ENCODE measurements at places on chromosomes 12 and 14.

DNA sequence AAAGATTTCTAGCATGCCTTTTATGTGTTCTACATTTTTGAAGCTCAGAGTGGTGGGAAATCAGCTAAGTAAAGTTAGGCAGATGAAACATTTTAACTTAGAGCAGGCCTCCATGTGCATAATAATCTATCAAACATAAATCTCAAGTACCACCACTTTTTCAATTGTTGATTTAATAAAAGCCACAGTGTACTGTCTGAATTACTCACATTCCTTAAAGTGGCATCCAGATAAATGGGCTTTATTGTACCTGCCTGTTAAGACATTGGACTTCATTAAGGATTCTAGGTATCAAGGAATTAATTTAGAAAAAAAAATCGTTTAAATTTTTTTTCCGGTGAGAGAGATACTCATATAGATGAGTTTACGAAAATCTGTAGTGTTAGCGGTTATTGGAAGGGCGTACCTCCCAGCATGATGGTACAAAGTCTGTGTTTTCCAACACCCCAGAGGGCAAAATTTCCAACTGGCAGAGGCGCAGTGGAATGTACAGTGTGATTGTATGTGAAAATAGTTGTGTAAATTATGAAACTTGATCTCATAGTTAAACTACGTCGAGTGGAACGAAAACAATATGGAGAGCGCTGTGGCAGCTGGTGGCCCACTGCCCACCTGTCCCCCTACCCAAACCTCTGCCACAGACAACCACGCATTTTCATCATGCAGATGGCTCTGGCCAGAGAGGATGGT is 25.0 kb downstream of the ELK3 start:
- DNase-seq: no peak

GRCh38 chr14:105155071-105155651 is 13.4 kb downstream of the JAG2 start:
- no peak for DNase-seq

DNA sequence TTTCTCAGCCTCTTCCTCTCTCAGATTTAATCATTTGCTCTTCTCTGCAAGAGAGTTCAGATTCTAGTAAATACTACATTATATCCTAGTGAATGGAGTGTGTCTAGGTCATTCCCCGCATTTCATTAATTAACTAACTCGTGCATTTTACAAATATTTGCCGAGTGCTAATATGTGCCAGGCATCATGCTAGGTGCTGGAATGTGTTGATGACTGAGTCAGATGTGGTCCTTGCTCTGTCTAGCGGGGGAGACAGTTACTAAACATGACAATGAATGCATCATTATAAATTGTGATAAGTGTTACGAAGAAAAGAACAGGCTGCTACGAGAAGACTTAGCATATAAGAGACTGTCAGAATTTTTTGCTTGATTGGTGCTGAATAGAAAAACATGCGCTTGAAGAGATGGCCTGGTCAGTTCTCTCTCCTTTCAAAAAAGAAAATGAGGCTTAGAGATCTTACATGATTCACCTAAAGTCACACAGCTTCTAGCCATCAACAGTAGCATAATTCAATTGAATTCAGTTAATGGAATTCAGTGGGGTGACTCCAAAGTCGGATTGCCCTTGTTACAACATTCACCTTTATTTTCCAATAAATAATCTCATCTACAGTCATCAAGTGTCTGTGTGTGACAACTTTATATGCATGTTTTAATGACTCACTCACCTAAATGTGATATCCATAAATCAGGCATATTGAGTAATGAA is 48.7 kb upstream of the MAX start:
- DNase-seq: no peak

DNA sequence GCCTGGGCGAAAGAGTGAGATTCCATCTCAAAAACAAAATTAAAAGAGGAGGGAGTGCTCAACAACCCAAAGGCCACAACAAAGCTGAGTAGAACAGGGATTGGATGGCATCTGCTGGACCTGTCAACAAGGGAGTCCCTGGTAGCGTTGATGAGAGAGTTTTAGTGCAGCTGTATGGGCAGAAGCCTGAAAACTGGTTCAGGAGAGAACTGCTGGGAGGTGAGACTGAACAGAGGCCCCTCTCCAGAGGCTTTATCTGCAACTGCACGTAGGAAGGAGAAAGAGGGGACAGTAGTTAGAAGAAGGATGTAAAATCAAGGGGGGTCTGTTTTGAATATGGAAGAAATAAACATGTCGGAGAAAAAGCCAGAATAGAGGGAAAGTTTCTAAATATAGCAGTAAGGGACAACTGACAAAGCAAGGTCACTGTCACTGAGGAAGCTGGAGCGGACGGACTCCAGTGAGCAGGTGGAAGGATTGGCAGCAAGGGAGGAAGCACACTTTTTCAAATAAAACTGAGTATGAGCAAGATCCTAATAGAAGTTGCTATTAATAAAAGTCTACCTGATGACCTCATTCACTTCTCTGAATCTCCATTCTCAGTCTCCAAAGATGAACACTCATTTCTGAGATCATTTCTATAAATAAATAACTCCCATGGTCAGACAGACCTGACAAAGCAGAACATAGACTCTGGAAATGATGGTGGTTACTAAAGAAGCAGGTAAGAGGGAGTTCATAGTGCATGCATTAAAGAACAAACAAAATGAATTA is 11.8 kb upstream of the ATF1 start:
- DNase-seq: no peak

- no peak for DNase-seq
These were observed 12.0 kb upstream of the IL26 start for GRCh38 chr12:68237619-68238018.

- DNase-seq: no peak
These were observed 173.9 kb downstream of the CACNA1C start for GRCh38 chr12:2226641-2227040.

DNA sequence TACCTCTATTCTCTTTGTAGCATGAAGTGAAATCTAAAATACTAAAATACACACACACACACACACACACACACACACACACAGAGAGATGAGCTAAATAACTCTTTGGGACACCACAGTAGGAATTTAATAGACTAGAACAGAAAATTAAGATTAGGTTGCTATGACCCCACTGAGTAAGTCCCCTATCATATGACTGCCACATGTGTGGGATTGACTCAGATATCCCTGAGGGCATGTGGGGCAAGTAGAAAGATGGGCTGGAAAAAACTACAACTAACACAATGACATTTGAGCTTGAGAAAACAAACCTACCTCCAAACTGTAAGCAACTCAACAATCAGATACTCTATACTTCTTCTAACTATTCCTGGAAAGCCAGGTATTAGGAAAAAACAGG is 27.0 kb downstream of the SLC25A21 start:
- no peak for DNase-seq

GRCh38 chr12:89768586-89769482 is 60.2 kb upstream of the ATP2B1 start:
- DNase-seq: peak; percentile 57

DNA sequence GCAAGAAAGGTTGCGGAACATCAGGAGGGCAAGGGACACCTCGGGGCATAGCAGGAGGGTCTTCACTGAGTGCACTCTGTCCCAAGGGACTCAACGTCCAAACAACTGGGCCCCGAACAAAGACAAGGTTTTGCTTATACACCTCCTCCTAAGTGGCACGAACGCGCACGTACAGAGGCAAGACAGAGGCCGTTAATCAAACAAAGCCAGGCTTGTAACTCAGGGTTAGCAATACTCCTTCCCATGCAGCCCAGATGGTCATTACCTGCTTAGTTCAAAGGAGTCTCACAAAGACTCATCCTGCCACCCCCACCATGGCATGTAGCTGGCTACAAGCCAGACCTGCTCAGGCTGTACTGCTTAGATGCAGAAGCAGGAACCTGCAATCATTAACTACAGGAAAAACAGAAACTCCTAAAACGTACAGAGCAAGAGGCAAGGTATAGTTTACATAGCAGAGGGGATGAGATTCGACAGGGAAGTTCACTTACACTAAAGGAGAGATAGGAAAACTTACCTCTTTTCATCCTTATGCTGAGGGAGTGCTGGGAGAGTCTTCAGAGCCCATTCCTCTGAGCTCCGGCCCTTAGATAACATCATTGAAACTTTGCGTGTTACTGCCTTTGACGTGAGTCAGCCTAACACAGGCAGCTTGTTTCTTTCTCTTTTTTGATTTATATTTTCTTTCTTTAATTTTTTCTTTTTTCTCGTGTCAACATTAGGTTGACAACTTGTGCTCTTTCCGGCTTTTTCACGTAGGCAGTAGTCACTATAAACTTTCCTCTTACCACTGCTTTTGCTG is 1319.1 kb downstream of the TMEM121 start:
- DNase-seq: peak; percentile 64

DNA sequence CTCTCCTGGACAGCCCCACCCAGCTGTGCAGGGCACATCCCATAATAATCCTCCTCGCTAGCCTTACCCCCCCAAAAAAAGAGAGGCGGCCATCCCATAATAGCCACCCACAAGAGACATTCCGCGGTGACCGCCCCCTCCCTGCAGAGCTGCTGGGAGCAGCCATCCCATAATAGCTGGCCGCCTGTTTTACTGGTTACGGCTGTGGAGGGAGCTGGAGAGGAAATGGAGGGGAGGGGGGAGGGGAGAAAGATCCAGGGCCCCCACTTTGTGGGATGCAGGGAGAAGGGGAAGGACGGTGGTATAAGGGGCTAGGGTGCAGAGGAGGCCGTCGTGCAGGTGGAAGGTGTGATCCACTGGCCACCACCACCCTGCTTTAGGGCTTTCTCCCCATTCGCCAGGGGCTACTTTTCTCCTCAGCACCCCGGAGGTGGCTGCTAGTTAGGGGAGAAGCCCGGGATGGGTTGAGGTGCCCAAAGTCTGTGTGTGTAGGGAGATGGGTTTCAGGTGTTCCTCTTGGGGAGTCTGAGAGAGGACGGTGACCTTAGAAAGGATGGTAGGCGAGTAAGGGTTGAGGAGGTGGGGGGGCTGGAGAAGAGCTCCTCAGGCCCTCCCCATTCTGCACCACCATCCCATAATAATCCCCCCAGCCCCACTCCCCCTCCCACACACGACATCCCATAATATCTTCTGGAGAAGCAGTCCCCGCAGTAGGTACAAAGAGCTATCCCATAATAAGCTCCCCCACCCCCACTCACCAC is 6.0 kb upstream of the CHD4 start:
- peak; percentile 28 for DNase-seq

DNA sequence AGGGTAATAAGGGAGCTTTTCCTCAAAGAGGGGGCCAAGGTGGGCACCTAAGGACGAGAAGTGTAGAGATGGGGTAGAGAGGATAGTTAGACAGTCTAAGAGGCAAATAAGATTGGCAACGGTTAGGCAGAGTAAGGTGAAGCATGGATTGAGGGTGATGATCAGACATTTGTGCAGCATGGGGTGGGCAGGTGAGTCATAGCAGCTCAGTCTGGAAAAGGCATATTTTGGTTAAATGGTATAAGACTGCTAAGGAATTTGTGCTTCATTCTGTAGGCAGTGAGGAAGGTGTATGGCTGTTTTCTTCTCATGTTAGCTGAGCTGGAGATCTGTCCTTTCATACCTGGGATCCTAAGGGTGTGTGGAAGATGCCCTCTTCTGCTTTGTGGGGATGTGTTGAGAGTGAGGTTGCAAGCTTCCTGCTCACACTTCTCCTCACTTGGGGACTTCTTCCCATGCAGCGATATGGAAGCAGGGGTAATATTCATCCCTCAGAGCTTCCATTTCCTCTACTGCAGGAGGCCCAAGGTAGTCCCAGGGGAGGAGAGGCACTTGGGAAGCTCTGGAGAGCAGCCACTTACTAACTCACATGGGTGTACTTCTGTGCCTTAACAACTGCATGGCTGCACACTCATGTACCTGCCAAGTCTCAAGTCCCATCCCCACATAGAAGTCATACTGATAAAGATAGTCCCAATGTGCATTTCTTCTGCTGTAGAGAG is 28.9 kb downstream of the GSG1 start:
- no peak for DNase-seq

DNA sequence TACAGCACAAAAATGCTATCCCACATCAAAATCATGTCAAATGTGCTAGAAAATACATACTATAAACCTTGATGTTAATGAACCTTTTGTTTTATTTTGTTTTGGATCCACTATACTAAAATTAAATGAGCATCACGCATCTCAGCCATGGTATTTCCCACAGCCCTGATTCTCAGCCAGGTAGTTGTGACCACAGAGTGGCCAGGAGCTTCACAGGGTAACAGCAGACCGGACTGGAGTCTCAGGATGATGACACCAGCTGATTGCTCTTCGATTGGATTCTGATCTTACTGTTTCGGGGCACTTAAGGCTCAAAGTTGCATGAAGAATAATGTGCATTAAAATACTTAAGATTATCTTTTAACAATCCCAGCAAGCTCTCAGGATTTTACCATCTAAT is 134.8 kb downstream of the FOXN3 start:
- no peak for DNase-seq

DNA sequence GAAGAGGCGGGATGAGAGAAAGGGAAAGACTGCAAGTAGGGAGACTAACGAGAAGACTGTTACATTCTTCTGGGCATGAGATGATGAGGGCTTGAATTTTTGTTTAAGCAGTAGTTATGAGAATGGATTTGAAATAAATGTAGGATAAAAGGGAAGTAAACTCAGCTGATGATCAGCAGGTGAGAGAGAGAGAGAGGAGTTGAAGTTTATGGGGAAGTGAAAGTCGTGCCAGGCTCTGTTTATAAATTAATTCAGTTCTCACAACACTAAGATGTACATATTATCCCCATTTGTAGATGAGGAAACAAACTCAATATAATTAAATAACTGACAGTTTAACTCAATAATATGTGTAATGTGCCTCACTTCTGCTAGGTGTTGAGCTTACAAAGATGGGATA is 170.0 kb upstream of the RMST start:
- DNase-seq: no peak

- DNase-seq: no peak
These were observed 170.4 kb upstream of the FLRT2 start for GRCh38 chr14:85359505-85359904.

DNA sequence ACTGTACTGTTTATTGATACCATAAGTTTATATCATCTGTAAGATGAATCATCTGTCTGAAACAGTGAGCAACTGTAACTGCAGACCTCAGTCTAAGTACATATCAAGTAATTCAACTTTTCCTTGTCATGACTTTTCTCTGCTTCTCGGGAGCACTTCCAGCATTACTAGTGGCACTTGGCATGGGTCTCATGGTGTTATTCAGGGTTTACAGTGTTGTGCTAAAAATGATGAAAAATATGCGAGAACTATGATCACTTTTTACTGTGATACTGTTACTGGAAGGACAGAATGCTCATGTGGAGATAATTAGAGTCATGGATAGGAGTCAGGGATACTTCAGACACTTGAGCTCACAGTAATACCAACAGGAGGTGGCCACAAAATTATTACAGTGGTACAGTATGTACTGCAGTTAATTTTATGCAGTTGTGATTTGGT is 8.3 kb downstream of the KTN1 start:
- no peak for DNase-seq

DNA sequence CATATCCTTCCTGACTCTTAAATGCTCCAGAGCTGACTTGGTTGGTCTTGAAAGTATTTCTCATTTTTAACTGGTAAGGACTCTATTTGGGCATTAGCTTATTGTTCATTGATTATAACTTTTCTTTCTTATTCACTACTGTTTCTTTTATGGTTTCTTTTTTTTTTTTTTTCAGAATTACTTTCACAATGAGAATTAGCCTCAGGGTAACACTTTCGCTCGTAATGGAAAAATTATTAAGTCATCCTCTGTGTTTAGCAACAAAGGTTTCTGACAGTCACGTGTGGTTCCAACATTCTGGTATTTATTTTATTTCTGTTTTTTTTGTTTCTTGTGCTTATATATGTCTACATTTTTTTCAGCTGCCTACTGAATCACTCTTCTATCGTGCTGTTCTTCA is 80.0 kb downstream of the METTL25 start:
- no peak for DNase-seq

GRCh38 chr14:64821651-64822050 is 58.1 kb downstream of the SPTB start:
- DNase-seq: no peak
